ENCODE measurements at places on chromosomes 16 and 17.
A peak's percentile ranks its signal among the peaks of the same experiment; 100 is the strongest.

DNA sequence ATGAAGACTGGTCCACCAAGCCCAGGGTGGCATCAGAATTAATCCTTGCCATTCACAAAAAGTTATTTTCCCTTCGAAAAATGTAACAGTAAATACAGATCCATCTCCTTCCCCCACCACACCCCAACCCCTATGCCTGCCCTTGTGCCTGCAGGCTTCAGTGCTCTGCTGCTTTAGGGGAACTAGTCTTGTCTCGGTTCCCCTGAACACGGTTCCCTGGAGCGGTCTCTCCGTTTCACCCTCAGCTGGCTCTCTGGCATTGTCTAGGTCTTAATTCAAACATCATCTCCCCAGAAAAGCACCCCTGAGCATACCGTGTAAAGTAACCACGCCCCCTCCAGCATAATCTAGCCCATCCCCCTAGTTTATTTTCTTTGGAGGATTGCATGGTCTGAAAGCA lies 25.8 kb downstream of the EMP2 start:
- DNase-seq = no peak

- DNase-seq = no peak
Observed at GRCh38 chr16:19295393-19295792, 9.9 kb downstream of the CLEC19A start.

- DNase-seq = no peak
Observed at GRCh38 chr17:56269556-56270389, 116.5 kb downstream of the ANKFN1 start.

DNA sequence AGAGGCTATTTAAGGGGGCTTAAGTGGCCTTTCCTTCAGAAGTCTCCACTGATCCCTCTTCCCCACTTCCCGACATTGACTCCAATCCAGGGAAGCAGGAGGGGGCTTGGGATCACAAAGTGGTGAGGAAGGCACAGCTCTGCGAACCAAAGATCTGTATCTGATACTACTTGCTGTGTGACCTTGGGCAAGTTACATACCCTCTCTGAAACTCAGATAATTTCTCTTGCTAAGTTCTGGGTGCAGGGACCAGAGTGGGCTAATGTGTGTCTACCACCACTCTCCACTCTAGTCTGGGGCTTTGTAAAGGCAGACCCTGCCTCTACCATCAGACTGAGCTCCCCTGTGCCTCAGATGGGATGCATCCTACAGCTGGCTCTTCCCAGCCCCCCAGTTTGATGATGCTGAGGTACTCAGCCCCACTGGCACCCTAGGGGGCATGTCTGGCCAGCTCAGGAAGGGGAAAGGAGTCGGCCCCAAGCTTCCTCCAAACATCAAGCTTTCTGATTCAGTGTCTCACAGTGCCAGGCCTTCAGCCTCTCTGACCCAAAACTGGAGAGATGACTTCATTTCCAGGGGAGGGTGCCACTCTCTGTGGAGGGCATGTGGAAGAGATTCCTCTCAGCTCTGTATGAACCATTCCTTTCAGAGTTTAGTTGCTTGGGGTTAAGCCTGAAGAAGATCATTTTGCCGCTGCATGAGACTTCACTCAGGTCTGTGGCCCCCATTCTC lies 10.9 kb downstream of the DLX4 start:
- DNase-seq = no peak

- DNase-seq = peak; percentile 96
Observed at GRCh38 chr16:68084504-68085258, 489 bp upstream of the NFATC3 start.

DNA sequence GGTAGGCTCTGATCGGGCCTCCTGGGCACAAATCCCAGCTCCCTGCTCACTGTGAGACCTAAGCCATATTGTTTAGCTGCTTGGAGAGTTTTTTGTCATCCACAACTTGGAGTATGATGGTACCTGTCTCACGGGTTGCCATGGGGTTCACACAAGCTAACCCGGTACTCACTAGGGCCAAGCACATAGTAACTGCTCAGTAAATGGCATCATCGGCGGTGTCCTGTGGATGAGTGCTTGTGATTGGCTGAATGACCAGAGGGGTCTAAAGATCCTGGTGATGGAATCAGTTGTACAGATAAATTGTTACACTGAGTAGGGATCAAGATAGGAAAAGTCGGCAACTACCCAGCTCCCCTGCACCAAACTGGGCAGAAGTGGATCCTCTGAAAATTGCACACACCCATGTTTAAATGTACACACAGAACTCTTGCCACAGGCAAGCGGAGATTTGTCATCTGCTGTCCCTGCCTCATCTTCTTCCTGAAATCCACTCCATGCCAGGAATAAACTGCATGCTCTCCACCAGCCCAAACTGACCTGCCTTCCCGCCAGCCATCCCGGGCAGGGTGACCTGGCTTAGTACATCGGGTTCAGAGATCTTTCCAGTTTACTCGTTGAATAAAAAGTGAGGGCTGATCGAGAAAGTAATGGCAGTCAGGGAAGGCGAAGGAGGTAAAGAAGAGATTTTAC lies 6.5 kb downstream of the MAPT start:
- peak; percentile 57 for DNase-seq

GRCh38 chr17:69525920-69526841 lies 111.7 kb downstream of the MAP2K6 start:
- DNase-seq = peak; percentile 86

GRCh38 chr17:59696682-59697277 lies 10.4 kb downstream of the PTRH2 start:
- no peak for DNase-seq

DNA sequence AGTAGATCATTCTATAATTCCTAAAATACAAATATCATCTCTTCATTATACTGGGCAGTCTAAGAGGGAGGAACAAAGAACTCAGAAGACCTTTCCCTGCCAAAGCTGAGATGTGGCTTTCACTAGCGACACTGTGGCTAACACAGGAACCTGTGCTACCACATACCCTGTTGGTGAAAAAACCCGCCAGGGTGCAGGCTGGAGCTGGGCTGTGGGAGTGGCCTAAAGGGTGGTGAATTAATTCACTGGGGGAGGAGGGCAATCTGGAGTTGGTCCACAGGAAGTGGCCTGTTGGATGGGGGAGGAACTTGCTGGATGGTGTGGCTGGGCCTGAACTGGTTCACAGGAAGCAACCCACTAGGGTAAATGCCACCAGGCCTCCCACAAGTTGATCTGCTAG lies 7.4 kb downstream of the ZNF594 start:
- DNase-seq = no peak

GRCh38 chr16:68378436-68379415 lies 67.9 kb downstream of the PRMT7 start:
- DNase-seq = no peak

GRCh38 chr17:78826836-78827509 lies 13.6 kb downstream of the USP36 start:
- DNase-seq = no peak

DNA sequence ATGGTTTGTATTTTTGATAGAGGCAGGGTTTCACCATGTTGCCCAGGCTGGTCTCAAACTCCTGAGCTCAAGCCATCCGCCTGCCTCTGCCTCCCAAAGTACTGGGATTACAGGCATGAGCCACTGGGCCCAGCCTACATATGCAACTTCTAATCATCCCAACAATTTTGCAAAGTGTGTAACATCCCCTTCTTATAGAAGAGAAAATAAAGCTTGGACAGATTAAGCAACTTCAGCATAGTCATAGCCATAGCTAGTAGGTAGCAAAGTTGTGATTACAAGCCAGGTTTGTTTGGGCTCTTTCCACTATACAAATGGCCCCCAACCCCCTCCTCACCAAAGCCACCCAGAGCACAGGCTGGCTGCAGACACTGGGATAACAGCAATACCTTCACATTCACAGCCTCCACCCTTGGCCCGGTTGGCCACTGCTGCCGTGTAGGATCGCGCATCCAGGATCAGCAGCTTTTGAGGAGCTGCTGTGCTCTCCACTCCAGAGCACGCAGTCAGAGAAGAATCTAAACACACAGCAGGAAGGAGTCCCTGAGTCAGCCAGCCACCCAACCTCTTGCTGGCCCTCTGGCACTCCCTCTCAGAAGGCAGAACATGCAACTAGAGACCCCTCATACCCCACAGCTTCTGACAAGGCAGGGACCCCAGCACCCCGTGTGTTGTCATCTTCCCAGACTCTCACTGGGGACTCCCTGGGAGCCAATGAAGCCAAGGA lies 7.9 kb downstream of the MTMR4 start:
- no peak for DNase-seq

DNA sequence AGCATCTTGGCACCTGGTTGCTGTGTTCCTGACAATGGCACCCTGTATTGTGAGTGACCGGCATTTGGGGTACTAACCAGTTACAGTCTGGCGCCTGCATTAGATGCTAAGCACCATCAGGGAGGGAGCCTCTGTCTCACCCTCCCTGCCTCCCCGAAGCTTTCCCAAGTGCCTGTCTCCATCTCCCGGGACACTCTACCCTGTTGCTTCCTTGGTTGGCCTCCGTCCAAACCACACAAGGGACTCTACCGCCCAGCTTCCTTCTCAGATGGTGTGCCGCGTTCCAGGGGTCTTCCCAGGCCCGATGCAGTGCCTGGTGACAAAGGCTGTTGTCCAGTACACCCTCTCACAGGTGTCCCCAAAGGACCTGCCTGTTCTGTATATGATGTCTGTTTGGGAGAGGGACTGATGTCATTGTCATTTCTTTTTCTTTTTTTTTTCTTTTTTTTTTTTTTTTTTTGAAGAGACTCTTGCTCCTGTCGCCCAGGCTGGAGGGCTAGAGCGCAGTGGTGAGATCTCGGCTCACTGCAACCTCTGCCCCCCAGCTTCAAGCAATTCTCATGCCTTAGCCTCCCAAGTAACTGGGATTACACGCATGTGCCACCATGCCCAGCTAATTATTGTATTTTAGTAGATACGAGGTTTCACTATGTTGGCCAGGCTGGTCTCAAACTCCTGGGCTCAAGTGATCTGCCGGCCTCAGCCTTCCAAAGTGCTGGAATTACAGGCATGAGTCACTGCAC lies 6.7 kb downstream of the SNN start:
- no peak for DNase-seq

DNA sequence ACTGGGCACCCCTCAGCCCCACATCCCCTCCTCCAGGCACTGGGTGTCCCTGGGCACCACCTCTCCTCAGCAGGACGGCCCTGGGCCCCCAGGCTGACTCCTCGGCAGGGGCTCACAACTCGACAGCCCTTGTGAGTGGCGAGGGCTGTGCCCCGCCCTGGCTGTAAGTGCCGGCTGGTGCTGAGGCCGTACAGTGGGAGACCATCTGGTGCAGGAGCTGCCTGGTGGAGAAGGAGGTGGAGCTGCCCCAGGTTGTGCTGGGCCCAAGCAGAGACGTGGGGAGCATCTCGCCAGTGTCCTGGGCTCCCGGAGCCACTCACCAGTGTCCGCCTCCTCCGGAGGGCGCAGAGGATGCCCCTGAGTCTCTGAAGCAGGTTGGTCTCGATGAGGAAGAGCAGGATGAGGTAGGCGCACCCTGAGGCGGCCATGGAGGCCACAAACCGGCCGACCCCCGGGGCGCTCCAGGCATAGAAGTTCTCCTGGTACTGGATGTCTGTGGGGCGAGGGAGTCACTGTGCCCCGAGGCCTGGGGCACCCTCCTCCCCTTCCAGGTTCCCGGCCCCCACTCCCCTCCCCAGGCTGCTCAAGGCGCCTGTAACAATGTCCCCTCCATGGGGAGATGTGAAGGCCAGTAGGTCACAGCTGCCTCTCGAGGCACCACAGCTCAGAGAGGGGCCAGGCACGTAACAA lies 15.1 kb upstream of the RNPS1 start:
- DNase-seq = peak; percentile 29

DNA sequence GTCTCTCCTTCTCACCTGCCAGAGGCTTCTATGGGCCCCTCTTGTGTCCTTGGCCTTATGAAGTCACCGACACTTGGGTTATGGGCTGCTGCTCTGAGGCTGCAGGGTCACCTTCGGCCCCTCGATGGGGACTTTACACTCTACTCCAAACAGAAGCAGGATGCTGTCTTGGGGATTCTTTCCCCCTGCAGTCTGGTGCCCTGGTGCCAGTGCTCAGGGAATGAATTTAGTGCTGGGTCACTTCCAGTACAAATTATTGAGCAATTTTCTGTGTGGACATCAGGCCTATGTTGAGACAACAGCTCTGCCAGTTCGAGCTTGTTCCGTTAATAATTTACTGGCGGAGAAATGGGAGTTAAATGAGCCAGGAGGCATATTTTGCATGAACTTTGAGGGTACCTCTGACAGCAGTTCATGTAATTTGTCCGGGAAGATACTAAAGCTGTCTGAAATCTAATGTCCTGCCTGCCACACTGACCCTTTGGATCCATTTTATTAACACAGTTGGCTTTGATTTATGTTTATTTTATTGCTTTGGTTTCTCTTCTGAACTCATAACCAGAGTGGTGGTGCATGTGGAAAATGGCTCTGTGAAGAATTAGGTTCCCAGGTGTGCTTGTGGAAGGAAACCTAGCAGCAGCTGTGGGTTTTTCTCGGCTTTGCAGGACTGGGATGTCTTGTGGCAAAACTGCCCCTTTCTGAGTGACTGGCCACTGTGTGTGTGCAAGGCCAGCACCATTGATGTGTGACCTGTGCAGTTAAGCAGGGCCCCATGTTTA lies 34.1 kb upstream of the DHX8 start:
- no peak for DNase-seq

DNA sequence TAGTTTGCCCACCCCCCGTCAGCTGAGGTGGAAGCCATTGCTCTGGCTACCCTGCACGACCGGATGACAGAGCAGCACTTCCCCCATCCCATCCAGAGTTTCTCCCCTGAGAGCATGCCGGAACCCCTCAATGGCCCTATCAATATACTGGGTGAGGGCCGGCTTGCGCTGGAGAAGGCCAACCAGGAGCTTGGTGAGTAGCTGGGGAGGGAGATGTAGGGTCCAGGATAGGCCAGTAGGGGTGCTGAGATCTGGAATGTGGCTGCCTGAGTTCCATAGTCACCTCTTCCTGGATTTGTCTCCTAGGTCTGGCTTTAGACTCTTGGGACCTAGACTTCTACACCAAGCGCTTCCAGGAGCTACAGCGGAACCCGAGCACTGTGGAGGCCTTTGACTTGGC lies 6.4 kb downstream of the PFAS start:
- DNase-seq = no peak

GRCh38 chr17:76597156-76598003 lies 11.7 kb upstream of the ST6GALNAC2 start:
- no peak for DNase-seq

- DNase-seq = no peak
Observed at GRCh38 chr16:1696863-1697262, 9.1 kb upstream of the MAPK8IP3 start.

- DNase-seq = peak; percentile 86
Observed at GRCh38 chr17:29116804-29117753, 63.1 kb downstream of the MYO18A start.

DNA sequence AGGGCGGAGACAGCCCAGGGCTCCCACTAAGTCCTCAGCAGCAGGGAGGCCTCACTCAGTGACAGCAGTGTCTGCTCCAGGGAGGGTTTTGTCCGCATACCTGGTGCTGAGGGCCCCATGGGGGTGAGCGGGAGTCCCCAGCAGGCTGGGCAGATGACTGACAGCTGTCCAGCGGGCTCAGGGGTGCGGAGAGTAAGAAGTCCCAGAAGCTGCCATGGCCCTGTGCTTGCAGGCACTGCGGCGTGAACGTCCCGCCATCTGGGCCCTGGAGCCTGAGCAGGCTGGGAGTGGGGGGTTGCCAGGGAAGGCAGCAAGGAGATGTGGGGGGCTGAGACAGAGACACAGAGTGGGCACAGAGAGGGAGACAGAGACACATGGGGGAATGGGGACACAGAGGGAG lies 20.1 kb downstream of the CACNA1G start:
- no peak for DNase-seq

GRCh38 chr17:22310717-22311686 lies 618.7 kb downstream of the KCNJ18 start:
- no peak for DNase-seq
